ENCODE measurements at places on chromosomes 13 and 19.

DNA sequence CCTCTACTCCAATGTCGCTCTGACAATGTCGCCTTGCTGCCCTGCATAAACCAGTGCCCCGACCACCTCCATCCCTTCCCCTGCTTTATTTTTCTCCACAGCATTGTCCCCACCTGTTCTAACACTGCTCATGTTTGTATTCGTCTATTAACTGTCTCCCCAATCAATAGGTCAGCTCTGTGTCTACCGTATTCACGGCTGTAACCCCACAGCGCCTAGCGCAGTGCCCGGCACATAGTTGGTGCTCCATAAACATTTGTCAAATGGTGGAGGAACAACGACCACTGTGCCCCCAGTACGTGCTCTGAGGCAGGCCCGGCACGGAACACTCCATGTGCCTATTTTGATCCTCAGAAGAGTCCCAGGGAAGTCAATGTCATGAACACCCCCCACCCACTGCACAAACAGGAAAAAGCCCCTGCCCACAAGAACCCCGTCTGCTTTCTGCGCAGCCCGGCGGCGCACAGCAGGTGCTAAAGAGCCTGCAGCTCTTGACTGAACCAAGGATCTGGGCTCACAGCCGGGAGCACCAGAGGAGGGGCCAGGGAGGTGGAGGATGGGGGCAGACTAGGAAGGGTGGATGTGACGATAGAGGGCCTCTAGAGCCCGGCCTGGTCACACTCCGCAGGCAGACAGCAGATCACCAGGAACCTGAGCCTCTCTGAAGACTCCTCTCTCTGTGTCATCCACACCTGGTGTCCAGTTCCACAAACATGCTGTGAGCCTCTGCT, 1.8 kb upstream of the CEACAM16 start:
- DNase-seq: no peak

DNA sequence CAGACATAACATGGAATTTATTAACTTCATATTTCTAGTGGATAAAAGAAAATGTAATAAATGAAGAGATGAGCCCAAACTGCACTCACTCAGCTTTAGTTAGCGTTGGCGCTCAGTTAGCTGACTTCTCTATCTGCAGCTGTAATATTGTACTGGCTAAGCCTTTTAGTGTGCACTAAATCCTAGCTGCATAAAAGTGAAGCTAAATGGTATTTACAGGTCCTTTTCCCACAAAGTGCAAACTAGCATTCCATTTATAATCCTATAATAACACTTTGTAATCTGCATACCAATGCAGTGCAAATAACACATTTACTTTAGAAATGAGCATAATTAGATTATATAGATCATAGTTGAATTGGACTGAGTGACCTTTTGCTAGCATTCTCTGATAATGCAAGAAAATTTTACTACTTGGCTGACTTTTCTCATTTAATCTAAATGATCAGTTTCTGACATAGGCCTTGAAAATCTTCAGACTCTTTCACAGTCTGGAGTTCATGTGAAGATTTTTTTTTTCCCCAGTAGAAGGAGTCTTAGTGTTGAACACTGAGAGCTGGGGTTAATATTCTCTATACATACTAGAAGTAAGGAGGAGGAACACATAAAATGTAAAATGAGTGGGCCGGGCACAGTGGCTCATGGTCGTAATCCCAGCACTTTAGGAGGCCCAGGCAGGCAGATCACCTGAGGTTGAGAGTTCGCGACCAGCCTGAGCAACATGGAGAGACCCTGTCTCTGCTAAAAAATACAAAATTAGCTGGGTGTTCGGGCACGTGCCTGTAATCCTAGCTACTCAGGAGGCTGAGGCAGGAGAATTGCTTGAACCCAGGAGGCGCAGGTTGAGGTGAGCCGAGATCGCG, 1426.4 kb downstream of the PCDH9 start:
- no peak for DNase-seq

DNA sequence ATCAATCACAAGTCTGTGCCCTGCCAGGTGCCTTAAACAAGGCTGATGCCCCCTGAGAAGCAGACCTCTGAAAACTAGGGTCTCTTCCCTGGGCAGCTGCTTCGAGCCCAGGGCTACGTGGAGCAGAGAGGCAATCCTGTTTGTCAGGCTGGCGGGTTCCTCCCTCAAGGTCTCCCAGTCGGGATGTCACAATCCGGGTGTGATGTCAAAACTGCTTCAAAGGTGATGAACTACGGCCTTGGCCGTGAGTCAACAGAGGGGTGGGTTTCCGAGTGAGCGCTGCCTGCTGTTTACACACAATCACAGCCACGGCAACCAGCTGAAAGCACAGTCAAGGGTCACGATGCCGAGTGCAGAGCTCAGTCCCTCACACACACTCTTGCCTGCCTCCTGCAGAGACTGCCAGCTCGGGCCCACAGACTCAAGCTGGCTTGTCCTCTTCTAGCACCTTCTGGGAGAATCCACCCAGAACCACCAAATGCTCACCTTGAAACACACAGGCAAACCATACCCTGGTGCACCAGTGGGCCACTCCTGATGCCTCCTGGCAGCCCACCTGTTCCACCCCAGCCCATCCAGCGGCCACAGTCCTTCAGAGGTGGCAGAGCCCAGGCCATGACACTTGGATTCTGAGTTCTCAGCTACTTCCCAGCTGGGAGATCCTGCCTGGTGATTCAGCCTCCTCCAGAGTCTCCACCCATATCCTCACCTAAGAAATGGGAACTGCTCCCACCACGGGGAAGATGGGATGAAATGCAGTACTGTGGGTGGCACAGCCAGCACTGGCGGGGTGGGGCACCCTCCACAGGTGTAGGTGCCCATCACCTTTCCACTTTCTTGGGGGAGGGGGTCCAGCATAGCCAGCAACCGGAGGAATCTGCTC, 6.8 kb downstream of the ELL start:
- no peak for DNase-seq

GRCh38 chr19:41192574-41193429, at the start of gene CYP2S1:
Gene CYP2S1, plus strand, starts transcription at chr19:41193219. Its CDS starts 46 bp downstream, at chr19:41193265.
- DNase-seq: no peak

- DNase-seq: no peak
Measured at GRCh38 chr13:23673354-23673753, 103.1 kb downstream of the TNFRSF19 start.

DNA sequence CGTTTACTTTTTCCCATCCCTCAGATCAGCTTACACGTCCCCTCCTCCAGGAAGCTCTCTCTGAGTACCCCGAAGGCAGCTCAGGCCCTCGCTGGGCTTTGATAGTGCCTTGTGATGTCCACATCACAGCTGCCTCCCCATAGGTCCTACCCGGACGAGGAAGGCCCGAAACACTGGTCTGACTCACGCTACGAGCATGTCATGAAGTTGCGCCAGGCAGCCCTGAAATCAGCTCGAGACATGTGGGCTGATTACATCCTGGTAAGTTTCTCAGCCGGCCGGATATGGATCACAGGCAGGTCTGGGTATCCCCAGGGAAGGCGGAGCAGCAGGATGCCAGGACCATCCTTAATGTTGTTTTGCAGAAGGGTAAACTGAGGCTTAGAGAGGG, 4.8 kb downstream of the COLGALT1 start:
- DNase-seq: no peak

DNA sequence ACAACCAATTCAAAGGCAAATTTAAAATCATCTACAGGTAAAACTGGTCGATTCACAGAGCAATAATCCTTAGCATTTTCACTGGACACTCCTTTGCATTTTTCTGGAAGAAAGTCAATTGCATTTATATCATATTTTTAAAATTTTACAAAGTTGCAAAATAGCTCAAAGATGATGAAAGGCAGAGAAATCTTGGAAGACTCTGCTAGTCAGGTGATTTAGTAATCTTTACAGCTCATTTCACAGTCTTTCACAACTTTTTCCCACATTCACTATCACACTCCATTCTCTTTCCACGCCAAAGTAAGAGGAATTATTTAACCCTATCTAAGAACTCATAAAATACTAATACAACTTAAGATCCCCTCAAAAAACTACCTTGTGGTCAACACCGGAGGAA, 1063.8 kb downstream of the EFNB2 start:
- DNase-seq: no peak

DNA sequence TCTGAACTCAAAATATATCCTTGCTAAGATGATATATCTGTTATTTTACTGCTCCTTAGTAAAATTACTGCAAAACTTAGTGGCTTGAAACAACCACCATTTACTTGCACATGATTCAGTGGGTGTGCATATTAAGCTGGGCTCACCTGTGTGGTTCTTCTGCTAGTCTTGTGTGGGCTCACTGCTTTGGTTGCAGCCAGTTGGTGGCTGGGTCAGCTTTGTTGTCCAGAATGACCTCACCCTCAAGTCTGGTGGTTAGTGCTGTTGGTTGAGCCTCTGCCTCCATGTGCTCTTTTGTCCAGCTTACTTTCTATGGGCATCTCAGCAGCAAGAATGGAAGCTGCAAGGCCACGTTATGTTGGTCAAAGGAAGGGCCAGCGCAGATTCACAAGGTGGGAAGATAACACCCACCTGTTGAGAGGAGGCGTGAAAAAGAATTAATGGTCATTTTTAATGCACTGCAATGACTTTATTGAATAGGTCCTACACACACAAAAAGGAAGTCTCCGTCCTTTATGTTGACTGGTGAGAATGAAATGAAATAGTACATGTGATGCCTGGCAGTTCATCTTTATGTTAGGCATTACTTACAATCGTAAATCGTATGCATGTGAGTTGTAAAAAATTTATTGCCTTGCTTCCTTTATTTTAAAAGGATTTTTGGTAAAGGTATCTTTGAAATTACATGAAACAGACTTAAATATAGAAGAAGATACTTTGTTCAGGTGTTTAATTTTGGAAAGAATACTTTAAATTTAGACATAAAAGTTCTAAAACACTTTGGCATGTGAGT, 34.3 kb downstream of the URI1 start:
- no peak for DNase-seq

DNA sequence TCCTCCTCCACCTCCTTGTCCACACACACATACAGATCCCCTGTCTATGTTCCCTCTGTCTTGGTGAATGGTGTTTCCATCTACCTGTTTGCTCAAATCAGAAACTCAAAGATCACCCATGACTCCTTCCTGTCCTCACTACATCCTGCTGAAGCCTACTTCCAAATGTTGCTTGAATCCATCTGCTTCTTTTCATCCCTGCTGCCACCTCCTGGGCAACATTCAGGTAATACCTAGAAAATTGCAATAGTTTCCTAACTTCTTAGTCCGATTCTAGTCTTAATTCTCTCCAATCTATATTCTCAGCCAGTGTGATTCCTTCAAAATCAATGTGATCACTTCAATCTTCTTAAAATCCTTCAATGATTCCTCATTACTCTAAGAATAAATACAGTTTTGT, 155.5 kb upstream of the STARD13 start:
- DNase-seq: no peak

- no peak for DNase-seq
Measured at GRCh38 chr19:51020988-51021651, 1.6 kb upstream of the KLK10 start.

- DNase-seq: no peak
Measured at GRCh38 chr13:59449750-59450149, 714.0 kb downstream of the DIAPH3 start.

DNA sequence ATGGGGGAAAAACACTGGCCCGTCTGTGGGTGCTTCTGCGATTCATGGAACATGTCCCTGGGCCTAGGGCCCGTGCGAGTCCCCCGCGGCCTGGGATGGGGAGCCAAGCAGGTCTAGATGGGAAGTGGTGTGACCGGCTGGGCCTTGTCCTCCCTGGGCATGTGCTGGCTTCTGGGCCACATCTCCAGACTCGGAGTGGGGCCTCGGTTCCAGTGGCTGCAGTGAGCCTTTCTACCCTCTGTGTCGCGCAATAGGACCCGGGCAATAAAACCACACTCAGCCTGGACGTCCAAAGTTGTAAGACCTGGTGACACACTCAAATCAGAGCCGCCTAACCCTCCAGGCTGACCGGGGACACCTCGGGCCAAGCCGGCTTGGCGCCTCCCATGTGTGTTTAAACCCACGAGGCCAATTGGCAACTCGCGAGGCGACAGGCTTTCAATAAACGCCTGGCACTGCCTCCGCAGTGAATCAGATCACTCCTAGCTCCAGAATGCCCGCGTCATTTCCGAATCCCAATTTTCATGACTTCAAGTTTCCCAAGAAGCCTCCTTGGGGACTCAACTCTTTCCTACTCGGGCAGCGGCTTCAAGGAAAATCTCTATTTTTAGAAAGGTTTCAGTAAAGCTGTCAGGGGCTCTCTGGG, 57.3 kb downstream of the KLF2 start:
- DNase-seq: no peak

DNA sequence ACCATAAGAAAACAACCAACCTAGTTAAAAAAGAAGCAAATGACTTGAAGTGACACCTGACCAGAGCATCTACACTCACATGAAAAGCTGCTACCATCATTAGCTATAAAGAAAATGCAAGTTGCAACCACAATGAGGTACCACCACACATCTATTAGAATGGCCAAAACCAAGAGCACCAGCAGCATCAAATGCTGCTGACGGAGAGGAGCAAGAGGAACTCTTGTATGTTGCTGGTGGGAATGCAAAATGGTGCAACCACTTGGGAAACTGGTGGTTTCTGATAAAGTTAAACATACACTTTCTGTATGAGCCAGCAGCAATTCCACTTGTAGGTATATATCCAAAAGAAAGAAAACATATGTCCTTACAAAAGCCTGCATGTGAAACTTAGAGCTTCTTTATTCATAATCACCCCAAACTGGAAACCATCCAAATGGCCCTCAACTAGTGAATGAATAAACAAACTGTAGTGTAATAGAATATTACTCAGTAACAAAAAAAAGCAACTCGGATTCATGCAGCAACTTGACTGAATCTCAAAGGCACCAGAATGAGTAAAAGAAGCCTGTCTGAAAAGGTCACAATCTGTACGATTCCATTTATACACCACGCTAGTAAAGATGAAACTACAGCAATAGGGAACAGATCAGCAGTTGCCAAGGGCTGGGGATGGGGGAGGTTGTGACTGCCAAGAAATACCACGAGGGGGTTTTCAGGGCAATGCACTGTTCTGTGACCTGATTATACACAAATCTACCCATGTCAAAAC, 60.9 kb upstream of the RANBP3 start:
- peak; percentile 49 for DNase-seq

GRCh38 chr19:14112051-14112808, 5.3 kb downstream of the PRKACA start:
- DNase-seq: no peak

GRCh38 chr13:23119131-23119530, 61.6 kb upstream of the SGCG start:
- DNase-seq: no peak

GRCh38 chr13:73696271-73696670, 437.9 kb downstream of the KLF12 start:
- no peak for DNase-seq

Measured in GM18507 (cell line).